Stimulated activated CD8-positive, alpha-beta memory T cell treated with anti-CD3 and anti-CD28 coated beads, Interleukin-15, amount 100 ng/mL, for 1 hour (primary cell): ENCODE measurements at places on chromosomes 13 and 19.

DNA sequence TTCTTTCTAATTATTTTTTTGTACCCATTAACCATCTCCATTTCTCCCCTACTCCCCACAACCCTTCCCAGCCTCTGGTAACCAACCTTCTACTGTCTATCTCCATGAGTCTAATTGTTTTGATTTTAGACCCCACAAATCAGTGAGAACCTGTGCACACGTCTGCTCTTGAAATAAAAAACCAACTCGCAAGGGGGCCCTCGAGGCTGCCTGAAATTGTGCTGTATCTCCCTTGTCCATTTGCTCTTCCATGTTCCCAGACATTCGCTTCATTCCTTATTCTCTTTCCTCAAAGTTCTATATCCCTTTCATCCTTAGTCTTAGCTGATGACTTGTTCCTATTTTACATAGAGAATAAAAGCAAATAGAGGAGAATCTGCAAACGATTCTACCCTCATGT lies 95.0 kb downstream of the GPC5 start:
- no peak for DNase-seq

GRCh38 chr19:5121266-5122120 lies 152.6 kb downstream of the KDM4B start:
- no peak for DNase-seq

DNA sequence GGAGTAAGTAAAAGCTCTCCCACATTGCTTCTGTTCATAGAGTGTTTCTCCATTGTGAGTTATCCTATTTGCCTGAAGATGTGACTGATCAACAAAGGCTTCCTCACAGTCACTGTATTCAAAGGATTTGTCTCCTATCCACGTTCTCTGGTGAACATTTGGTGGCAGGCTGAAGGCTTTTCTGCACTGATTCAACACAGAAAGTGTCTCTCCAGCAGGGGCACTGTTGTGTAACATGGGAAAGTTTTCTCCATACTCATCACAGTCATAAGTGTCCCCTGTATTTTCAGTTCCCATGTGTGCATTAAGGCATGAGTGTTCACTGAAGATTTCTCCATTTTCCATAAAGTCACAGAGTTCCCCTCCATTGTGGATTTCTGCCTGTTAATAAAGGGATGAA lies 17.6 kb downstream of the ZNF121 start:
- DNase-seq = no peak

- DNase-seq = no peak
Observed at GRCh38 chr13:108325863-108326262, 56.3 kb downstream of the TNFSF13B start.

DNA sequence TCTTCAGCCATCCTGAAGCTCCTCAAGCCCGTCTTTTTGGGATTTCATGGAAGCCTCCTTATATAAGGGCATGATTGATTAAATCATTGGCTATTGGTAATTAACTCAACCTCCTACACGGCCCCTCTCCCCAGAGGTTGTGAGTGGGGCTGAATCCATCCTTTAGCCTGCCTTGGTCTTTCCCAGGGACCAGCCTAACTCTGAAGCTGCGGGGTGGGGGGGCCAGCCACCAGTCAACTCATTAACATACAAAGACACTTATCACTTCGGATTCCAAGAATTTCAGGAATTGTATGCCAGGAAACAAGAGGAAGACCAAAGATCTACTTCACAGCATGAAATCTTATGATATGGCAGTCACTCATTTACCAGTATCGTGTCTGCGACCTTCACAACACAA lies 9.9 kb downstream of the COL4A1 start:
- DNase-seq = no peak

GRCh38 chr13:75308222-75308621 lies 173.7 kb downstream of the TBC1D4 start:
- DNase-seq = no peak

DNA sequence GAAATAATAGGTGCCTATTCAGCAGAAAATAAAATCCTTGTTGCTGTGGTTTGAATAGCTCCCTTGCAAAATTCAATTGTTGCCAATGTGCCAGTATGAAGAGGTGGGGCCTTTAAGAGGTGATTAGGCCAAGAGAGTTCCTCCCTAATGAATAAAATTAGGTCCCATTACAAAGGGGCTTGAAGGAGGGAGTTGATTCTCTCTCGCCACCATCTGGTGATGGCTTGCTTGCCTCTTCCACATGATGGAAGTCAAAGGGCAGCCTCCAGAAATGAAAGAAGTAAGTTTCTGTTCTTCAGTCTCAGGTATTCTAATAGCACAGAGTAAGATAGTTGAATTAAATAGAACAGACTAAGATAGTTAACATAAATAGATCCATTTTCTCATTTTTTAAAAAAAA lies 3.0 kb upstream of the EEF1AKMT1 start:
- DNase-seq = no peak

DNA sequence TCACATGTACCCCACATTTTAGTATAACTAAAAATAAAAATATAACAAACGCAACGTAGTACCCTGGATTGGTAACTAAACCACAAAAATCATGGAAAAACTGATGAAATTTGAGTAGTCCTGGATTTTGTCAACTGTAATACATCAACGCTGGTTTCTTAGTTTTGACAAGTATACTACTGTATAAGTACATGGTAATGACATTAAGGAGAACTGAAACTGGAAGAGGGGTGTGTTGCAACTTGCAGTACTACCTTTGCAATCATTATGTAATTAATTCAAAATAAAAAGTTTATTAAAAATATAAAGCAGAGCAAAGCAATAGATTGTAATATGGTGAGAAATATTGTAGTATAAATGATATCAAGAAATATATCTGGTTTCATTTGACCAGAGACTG lies 1158.0 kb upstream of the SPRY2 start:
- no peak for DNase-seq

- DNase-seq = peak; percentile 39
Observed at GRCh38 chr19:1025960-1026782, at the start of gene CNN2. Gene CNN2, plus strand, starts transcription at chr19:1026608. Its CDS starts 54 bp downstream, at chr19:1026662.

GRCh38 chr19:7145494-7145893 lies 76.0 kb downstream of the ZNF557 start:
- no peak for DNase-seq

DNA sequence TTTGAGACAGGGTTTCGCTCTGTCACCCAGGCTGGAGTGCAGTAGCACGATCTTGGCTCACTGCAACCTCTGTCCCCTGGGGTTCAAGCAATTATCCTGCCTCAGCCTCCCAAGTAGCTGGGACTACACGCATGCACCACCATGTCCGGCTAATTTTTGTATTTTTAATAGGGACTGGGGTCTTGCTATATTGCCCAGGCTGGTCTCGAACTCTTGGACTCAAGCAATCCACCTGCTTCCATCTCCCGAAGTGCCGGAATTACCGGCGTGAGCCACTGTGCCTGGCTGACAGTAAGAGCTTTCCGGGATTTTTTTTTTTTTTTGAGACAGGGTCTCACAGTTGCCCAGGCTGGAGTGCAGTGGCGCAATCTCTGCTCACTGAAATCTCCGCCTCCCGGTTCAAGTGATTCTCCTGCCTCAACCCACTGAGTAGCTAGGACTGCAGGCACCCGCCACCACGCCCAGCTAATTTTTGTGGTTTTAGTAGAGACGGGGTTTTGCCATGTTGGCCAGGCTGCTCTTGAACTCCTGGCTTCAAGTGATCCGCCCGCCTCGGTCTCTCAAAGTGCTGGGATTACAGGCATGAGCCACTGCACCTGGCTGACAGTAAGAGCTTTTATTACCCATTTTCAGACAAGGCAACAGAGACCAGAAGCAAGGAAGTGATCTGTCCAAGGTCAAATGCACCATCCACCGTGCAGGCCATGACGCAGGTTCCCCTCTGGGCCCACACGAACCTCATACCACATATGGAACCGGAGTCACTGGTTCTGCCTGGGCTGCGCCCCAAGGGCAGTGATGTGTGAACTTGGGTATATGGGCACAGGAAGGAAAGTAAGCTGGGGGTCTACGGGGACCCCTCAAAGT lies 21.0 kb downstream of the RFX1 start:
- no peak for DNase-seq

DNA sequence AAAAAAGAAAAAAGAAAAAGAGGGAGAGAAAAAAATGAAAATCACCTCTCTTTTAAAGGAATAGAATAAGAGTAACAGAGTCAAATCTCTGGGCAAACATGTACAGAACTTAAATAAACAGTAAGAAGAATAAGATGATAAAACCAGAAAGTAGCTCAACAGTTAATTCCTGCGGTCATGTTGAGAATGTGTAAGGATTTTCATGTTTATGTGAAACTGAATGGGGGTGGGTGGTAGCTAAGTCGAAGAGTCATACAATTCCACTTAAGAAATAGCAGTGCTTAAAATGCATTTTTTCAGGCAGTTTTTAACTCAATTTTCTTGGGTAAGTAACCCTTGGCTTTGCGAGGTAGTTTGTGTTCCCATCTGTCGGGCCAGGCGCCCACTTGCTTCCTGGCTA lies 60.9 kb downstream of the PEX11G start:
- no peak for DNase-seq

GRCh38 chr13:51308781-51309180 lies 30.7 kb upstream of the SERPINE3 start:
- no peak for DNase-seq

- no peak for DNase-seq
Observed at GRCh38 chr19:20969498-20969897, 46.4 kb downstream of the ZNF85 start.

GRCh38 chr13:110338441-110339101 lies 31.5 kb downstream of the COL4A2 start:
- no peak for DNase-seq

- DNase-seq = no peak
Observed at GRCh38 chr13:111954661-111955411, 112.1 kb upstream of the SOX1 start.

DNA sequence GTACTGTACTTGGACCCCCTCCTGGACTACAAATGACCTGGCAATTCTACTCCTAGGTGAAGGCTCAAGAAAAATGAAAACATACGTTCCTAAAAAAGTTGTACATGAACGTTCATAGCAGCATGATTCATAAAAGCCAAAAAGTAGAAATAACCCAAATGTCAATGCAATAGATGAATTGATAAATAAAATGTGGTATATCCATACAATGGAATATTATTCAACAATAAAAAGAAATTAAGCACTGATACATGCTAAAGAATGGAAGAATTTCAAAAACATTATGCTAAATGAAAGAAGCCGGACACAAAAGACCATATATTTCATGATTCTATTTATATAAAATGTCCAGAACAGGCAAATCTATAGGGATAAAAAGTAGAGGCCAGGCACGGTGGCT lies 9.5 kb downstream of the ZNF432 start:
- DNase-seq = no peak

DNA sequence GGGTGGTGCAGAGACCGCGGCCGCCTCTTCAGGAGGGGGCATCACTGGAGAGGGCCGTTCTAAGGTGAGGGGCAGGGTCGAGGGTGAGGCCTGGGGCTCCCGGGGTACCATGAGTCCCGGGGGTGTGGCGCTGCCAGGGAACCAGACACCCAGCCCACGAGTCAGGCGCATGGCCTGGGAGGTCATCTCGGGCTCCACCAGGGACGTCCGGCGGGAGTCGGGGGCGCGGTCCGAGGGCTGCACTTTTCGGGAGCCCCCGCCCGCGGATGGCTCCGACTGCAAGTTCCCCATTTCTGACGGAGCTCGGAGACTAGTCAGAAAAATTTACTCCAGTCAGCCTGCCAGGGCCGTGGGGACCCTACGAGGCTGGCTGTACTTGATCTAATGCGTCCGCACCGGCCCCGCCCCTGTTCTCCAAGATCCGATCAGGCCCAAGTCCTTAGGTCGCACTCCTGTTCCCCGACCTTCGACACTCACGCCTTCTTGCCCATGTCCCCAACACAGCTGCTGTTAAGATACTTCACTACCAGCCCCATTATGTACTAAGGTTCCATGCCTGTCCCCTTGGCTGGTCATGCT lies 774 bp downstream of the GGN start:
- no peak for DNase-seq

GRCh38 chr19:48321622-48322591 lies 3.4 kb upstream of the EMP3 start:
- peak; percentile 99 for DNase-seq

GRCh38 chr19:13119627-13120026 lies 1.6 kb downstream of the NACC1 start:
- DNase-seq = no peak

GRCh38 chr19:41753159-41753558 lies 2.2 kb upstream of the CEACAM6 start:
- DNase-seq = peak; percentile 62

DNA sequence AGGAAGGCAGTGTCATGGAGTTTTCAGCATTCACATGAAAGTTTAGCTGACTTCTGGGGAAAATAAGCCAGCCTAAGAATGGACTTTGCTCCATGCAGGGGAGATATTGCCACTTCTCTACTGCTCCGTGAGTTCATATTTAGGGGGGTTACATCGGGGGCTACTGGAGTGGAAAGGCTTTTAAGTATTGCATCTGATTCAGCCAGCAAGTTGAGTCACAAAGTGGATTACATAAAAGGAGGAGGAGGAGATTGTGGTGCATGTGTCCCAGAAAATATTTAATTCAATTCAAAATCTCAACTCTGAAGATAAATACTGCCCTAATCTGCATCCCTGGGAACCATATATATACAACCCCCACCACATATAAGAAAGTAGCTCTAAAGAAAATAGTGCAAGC lies 617.2 kb downstream of the DCT start:
- DNase-seq = no peak
